ENCODE measurements at places on chromosomes 3 and 15.

- no peak for DNase-seq
These were observed 43.9 kb downstream of the BHLHE40 start for GRCh38 chr3:5022966-5023776.

- DNase-seq: no peak
These were observed 728.9 kb upstream of the DPPA4 start for GRCh38 chr3:110066206-110066605.

- no peak for DNase-seq
These were observed 44.6 kb downstream of the LDHAL6B start for GRCh38 chr15:59251001-59251845.

GRCh38 chr3:43503067-43503728 lies 118.6 kb downstream of the ANO10 start:
- no peak for DNase-seq

GRCh38 chr3:71309886-71310285 lies 273.6 kb downstream of the FOXP1 start:
- no peak for DNase-seq

GRCh38 chr15:71962537-71962936 lies 152.2 kb downstream of the NR2E3 start:
- no peak for DNase-seq

DNA sequence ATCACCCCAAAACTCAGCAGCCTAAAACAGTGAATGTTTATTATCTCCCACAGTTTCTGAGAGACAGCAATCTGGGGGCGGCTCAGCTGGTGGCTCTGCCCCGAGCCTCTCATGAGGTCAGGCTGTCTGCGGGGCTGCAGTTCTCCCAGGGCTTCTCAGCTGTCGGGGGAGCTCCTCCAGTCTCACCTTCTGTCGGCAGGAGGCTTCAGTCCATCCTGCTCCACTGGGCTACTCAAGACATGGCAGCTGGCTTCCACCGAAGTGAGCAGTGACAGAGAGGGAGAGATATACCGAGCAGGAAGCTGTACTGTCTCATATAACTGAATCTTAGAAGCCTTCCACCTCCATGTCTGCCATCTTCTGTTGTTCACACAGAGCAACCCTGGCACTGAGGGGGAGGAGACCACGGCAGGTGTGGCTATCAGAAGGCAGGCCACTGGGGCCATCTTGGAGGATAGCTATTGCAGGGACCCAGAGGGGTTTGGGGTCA lies 72.8 kb upstream of the ITGA11 start:
- DNase-seq: no peak

DNA sequence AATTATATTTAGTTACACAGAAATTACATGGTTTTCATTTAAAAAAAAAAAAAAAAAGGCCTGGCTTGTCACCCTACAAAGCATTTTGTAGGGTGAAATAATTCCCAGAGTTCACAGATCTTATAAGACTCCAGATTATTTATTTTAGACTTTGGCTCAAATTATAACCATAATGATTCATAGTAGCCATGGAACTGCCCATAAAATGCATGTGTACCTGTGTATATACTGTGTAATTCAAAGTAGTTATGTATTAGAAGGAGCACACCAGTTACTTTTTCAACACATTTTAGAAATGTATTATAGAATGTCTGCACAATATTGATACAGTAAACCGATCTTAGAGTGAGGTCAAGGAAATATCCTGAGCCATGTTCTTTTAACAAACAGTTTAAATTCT lies 975.6 kb downstream of the GBE1 start:
- no peak for DNase-seq

All from stimulated activated CD4-positive, alpha-beta T cell treated with anti-CD3 and anti-CD28 coated beads, Interleukin-4, amount 100 ng/mL, for 1 hour (primary cell).